ENCODE measurements at places on chromosomes 12 and 14.
A peak's percentile ranks its signal among the peaks of the same experiment; 100 is the strongest.

GRCh38 chr12:41772478-41772877, 372.2 kb downstream of the GXYLT1 start:
- DNase-seq: no peak

- no peak for DNase-seq
These were observed 3.4 kb downstream of the XPOT start for GRCh38 chr12:64407342-64408223.

DNA sequence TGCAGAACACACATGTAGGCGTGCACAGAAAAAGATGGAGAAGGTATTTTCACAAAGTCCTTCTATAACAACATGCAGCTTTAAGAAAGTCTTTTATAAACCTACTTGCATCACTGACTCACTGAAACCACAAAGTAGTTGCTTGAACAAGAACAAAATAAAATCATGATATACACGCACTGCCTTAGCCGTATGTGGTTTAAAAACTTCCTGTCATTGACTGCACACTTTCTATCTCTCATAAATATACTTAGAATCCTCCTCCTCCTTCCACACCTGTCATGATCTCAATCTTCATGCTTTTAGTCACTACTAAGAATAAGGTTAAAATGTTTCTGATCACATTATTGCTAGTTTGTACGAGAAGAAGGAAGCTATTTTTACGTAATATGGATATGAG, 31.8 kb upstream of the RAD51AP1 start:
- DNase-seq: peak; percentile 70

- peak; percentile 65 for DNase-seq
These were observed 47.9 kb downstream of the PPP1R12A start for GRCh38 chr12:79886917-79887519.

GRCh38 chr14:60722357-60723115, 1.6 kb downstream of the SIX4 start:
- DNase-seq: no peak

DNA sequence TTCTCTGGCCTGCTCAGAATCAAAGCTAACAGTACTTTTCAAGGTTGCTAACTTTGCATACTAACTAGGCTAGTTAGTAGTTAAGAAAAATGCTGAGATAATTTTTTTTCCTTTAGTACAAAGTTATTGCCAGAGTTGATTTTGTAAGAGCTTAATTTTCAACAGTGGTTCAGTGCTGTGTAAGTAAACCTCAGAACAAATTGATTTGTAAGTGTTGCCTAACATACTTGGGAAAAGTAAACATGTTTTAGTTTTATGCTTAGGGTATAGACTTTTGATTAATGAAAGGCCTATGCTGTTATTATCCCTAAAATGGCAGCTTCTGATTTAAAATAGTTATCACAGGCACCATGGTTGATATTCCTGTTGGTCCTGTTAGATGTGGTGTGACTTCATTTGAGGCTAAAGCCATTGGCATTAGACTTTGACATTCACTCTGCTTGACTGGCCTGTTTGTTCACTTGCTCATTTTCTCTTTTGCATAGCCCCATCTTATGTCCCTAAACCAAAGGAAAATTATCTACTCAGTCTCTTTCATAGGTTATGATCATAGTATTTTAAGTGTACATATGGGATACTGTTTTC, 5.2 kb downstream of the CMAS start:
- DNase-seq: no peak

DNA sequence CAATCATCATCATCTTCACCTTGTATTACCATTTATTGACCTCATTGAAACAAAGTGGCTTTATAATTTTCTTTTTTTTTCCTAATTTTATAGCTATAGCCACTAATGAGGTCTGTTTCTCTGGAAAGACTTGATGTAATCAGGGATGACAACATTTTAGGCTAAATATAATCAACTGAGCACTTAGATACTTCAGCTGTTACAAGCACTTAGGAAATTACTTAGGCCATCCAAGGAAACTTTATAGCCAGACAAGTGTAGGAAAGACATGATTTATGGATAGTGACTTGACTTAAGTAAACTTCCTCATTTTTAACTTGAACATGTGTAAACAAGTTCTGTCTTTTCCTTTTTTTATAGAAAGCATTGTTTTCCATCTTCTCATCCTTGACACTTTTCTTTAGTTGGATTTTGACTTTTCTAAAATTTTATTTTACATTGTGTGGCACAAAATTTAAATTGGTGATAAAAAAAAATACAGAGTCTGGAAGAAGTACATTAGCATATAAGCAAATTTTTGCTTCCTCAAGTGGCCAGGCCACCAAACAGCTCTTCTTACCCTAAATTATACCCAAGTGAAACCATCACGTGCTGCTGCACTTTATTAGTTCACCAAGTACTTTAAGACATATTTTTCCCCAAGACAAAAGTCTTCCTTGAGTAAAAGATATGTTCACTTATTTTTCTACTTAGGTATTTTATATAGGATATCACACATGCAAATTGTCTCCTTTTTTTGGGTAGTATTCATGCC, 15.1 kb downstream of the CPNE8 start:
- no peak for DNase-seq

DNA sequence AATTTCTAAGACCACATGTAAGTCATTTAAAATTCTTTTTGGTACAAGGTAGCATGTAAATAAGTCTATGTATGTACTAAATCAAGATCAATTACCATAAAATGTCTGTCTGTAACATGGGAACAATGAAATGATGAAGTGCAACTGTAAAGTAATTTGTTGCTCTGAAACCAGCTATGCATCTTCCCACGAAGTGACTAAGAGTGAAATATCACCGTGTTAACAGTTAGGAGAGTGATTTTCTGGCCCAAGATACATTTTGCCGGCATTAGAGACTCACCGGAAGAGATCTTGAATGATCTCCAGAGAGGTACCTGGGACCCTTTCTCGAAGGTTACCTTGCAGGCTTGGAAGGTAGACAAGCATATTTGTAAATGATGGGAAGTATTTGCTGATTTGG, 105.8 kb downstream of the SAMD4A start:
- no peak for DNase-seq

DNA sequence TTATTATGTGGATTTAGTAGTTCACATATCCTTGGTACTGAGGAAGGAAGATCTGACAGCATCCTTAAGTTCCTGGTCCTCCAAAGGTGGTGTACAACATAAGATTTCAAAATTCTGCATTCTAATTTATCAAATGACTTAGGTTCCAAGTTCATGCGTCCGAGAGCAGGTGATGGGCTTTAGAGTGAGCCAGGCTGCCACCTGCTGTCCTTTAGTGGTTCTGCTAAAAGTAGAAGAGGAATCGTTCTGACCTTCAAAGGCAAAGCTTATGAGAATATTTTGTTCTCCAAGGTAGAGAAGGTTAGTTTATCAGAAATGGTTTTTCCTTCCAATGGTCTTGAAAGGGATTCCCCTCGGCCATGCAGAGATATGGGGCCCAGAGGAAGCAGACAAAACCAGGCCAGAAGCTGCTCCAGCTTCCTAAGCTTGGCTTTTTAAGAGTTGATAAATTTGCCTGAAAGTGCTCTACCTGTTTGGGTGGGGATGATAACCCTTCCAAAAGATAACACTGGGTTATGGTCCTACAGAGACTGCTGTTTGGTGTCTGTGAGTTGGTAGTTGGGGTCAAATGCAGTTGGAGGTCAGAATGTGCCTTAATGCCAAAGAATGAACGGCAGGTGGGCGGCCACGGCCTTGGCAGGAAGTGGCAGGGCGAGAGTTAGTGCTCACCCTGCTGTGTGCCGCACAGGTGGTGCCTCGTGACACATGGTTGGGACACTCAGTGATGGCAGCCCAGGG, 29.1 kb upstream of the LRTM2 start:
- peak; percentile 74 for DNase-seq

DNA sequence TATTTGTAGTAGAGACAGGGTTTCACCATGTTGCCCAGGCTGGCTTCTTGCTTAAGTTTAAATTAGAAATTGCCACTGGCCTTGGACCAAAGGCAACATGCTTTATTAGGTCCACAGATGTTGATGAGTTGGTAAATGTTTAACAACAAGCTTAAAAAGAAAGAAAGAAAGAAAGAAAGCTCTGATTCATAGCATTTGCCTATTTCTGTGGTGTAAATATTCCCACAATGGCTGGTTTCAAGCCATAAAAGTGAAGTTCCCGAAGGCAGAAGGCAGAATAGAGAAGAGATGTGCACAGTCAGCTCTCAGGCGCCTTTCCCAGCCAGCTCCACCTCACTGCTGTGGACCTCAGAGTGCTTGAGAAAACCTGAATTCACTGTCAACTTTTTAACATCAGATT, 26.4 kb downstream of the KCNK13 start:
- DNase-seq: no peak

DNA sequence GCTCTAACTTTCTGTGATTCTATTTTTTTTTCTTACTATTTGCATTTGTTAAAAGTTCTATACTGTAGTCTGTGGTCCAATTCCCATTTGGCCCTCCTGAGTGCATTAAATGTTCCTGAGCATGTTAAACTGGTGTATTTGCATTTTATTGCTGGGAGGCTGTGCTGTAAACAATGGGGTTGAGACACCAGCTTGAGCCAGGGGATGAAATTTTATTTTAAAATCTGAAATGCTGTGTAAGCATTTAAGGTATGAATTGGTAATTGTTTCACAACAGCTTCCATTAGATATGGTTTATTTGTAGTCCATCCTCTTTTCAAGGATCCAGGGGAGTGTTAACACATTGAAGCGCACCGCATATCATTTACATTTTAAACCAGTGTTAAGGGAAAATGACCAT, 89.9 kb upstream of the RFX4 start:
- DNase-seq: no peak

- DNase-seq: no peak
These were observed 4.6 kb upstream of the LRP1-AS start for GRCh38 chr12:57151741-57152630.

- no peak for DNase-seq
These were observed 29.6 kb upstream of the NTN4 start for GRCh38 chr12:95820096-95820703.

DNA sequence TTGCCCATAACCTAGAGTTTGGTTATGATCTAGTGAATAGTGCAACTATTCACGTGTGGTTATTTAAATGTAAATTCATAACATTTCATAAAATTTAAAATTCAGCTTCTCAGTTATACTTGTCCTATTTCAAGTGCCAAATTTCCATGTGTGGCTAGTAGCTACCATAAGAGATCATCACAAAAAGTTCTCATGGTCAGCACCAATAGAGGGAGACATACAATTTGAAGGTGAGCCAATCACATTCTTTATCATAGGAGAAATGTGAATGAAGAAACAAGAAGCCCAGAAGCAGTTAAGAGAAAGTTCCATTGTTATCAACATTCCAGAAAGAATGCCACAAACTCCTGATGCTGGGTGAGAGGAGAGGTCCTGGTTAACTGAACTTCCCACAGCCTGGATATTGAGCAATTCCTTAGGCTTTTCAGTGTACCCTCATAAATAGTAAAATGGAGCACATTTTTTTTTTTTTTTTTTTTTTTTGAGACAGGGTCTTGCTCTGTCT, 892.9 kb upstream of the USP15 start:
- DNase-seq: no peak

DNA sequence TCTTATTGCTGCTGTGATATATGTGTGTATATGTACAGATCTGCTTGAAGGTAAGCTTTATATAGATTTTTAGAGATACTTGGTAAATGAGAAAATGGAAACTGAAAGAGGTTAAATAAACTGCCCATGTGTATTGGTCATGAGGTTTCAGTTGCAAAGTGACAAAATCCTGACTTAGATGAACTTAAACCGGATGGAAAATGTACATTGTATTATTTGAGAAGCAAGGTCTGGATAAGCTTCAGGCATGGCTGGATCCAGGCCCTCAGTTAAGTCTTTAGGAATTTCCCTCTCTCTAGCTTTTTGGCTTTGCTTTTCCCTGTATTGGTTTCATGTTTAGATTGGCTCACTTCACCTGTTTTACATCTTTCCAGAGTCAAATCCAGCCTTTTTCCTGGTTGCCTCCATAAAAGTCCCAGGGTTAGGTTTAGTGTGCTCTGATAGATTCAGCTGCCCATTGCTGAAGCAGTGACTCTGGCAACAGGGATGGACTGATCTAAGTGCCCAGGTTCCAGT, 21.0 kb upstream of the MAP1LC3B2 start:
- no peak for DNase-seq

DNA sequence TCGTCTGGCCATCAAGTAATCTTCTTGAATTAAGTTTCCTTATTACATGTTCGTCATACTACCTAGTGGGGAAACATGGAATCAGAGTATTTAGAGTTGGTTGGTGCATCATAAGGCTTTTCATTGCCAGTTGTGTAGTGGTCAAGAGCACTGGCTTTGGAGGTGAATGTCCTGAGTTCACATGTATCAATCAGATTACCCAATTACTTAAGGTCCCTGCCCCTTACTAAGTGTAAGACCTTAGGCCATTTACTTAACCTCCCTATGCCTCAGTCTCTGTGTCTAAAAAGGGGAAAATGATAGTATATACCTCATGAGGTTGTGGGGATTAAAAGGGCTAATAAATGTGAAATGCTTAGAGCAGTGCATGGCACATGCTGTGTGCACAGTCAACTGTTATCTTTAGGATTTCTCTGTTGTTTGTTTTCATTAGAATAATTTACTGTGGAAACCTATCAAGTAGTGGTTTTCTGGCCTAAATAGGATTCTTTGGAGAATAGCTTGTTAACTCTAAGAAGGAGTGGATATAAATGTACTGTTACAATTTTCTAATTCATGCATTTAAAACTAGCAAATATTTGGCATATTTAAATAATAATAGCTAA, 27.0 kb downstream of the MSRB3 start:
- no peak for DNase-seq

DNA sequence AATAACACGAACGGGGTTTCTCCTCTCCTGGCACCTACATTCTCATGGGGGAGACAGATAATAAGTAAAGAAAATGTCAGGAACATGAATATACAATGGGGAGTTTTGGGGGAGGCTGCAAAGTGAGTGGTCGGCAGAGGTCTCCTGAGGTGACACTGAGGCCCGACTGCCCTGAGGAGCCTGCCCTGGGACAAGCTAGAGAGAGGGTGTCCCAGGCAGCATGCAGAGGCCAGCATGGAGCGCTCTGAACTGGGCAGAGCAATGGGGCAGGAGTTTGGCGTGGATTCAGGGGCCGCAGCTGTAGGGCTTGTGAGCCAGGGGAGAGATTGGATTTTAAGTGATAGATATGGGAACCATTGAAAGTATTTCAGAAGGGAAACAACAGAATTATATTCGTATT, 320.5 kb downstream of the CACNA1C start:
- no peak for DNase-seq

DNA sequence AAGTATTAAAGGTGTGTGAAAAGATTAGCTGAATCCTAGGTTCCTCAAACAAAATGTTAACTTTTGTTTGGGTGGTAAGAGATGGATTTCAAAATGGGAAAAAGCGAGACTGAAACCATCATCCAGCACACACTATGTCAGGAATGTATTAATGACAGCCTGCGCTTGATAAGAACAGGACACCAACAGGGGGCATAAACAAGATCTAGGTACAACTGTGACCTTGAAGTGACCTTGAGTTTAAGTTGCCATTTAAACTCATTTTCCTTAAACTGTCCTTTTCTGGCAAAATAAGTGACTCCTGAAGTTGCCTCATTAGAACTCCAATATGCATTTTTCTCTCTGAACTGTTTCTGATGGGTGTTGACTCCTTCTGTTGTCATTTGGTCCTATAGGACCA, 17.1 kb downstream of the PRKCH start:
- no peak for DNase-seq

GRCh38 chr14:103232831-103233319, 101.2 kb upstream of the EIF5 start:
- DNase-seq: no peak
